H1 (cell line): ENCODE measurements at places on chromosomes 7 and 10. TPM values are rescaled to one million over a fixed set of nuclear protein-coding genes. Genes with fewer than 3 reads are reported as not detected.

GRCh38 chr10:85648279-85648754 is 718.3 kb downstream of the GRID1 start:
- no peak for DNase-seq

GRCh38 chr10:17263580-17263979 is 35.5 kb downstream of the VIM start:
- no peak for DNase-seq

DNA sequence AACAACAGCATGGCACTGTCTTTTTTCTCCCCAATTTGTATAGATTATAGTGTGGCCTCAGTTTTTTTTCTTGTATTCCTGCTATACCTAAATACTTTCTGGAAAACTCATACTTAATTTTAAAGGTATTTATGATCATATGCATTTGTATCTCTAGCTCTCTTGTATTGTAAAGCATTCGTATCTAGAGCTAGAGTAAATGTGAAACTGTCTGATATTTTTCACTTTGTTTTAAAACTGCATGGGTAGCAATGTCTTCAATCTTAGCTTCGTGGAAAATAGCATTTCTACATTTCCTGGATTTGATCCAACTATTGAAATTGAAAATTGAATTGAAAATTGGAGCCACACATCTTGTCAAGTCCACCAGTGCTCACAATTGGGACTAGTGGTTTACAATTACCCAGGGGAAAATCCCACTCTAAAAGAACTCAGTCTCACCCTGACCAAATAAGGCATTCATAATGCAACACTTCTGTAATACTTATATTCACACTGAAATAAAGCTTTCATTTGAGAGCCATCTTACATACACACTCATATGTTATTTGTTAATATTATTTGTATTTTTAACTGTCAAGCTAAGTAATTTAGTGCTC is 51.3 kb upstream of the KLF6 start:
- no peak for DNase-seq

DNA sequence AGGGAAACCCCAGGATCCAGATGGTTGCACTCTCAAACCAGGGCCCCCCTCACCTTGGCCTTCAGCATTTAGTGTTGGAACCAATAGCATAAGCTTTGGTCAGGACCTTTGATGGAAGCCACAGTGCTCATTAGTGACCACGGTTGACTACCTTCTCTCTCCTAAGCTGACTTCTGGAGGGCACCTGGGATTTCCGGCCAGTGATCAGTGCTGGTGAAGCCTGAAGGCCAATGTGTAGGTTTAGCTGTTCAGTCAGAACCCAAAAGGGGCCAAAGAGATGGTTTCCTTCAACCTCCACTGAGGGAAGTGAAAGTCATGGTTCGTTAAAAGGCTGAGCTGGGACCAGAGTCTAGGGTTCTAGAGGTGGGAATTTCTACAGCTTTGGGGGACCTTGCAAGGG is 46.4 kb downstream of the TCF7L2 start:
- DNase-seq: no peak

DNA sequence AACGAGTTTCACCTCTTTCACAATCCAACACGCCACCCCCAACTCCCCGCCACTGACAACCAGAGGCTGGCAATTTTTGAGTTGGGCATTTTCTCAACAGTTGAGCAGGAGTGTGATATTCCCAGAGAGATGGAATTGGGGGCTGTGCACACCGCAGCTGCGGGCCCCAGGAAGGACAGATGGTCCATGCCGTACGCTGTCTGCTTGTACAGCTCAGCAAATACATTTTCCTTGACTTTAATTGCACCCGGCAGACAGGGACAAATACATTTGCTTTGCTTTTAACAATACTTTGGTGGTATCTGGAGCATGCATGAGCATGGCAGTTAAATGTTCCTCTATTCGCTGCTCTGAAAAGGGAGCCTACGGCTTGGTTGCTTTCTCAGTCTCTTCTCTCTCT is 354.2 kb upstream of the DPP6 start:
- no peak for DNase-seq

DNA sequence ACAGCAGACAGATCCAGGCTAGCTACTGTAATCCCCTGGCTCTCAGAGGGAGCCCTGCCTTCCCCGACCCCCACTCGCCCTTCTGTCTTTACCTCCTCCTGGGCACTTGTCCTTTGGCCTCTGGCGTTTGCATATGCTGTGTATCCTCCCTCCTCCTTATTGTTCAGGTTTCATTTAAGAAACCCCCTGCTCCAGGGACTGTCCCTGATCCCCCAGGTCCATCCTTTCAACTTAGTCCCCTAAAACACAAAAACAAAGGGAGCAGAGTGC is 25.7 kb downstream of the GRID1 start:
- no peak for DNase-seq

DNA sequence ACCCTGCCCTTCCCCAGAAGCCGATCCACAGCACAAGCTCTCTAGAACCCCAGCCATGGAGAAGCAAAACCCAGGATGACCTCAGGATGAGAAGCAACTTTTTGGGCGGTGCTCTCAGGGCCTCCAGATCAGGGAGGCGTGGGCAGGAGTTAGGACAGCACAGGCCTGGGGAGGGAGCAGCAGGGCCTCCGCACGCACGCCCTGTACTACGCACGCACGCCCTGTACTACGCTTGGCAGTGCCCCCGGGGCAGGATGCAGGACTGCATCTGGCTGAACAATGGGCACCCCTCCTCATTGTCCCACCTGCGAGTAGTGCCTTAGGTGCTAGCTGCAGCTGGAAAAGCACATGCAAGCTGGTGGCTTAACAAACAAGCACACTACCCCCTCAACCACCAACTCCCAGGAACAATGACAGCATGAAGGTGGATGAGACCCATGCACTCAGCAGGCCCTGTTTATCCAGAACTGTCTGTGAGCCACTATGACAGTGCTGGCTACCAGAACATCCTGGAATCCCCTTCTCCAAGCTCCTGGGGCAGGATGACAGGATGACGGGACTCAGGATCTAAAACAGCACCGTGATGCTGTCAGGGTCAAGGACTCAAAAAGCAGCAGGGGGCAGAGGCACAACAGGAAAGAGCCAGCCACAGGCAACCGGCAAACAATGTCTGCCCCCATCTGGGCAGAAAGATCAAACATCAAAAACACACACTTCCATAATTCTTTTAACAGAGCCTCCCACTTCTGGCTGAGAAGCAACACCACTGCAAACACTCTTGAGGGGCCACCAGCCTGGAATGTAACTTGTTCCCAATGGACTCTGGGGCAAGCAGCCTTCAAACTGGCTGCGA is 11.8 kb downstream of the PODXL start:
- DNase-seq: no peak

- DNase-seq: no peak
Observed at GRCh38 chr7:127437837-127438236, 45.3 kb upstream of the ZNF800 start.

GRCh38 chr10:110501142-110501937 is 3.6 kb downstream of the DUSP5 start:
- peak; percentile 54 for DNase-seq

DNA sequence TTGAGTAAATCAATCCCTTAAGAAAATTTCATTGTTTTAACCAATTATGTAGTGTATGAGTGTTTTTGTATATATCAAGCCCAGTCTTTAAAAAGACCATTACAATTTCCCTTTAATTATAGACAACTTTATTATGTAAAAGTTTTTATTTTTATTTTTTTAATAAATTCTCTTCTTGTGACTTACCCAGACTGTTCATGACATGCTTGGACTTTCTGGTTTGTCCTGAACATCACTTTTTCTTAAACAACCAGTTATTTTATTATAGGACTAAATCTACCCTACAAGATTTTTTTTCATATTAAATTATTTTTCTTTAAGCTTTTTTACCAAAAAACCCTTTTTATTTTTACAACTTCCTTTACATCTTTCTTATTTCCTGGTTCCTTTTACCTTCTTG is 410.4 kb downstream of the ATRNL1 start:
- no peak for DNase-seq

DNA sequence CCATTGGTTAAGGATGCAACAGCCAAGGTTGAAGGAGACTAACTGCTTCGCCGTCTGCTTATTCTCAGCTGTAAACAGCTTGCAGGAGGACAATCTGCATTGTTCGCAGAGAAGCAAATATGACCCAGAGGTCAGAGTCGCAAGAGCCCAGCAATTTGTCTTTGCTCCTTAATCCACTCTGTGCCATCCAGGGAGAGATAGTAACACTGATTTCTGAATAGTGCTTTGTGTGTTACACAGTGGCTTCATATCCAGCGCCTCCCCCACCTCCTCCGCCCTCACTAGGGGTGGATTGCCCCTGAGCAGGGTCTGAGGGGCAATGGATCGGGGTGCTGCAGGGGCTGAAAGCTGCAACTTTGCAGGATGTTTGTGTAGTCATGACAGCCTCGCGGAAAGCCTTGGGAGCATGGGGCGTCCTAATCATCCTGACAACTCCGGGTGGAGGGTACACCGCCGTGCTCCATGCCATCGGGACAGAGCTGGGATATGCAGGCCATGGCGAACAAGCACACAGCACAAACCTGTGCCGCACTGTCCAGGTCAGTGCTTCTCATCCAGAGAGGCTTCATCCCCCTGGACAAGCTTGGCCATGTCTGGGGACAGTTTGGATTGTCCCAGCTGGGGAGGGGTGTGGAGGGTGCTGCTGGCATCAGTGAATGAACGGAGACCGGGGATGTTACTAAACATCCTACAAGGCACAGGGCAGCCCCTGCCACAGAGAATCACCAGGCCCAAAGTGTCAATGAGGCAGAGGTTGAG is 103.1 kb upstream of the INSIG1 start:
- no peak for DNase-seq

DNA sequence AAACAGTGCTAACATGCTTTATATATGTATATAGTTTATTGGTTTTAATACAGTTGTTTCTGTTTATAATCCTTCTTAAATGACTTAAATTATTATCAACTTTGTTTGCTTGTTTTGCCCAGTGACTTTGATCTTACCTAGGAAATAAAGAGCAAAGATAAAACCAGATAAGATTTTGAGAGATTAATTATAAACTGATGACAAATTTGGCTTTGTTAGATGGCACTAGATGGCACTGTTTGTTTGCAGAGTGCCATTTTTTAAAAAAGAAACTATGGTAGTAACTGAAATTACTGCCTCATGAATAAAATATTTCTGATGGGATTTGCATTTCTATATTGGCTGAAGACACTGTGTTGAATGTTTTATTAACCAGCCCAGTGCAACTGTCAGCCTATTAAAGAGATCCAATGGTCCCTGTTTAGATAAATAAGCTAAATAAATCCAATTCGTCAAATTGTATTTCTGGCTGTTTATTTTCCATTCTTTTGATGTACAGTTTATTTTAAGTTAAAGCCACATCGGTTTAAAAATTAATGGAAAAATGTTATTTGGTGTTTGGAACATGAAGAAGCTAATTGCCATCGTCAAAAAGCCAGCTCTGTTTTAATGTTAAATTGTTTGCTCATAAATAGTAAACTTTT is 28.7 kb downstream of the VTI1A start:
- no peak for DNase-seq

GRCh38 chr10:47364911-47365310 is 16.7 kb downstream of the RBP3 start:
- DNase-seq: no peak

GRCh38 chr7:41886262-41886900 is 183.5 kb upstream of the INHBA start:
- no peak for DNase-seq

GRCh38 chr7:89495704-89496103 is 658.6 kb upstream of the STEAP1 start:
- no peak for DNase-seq

GRCh38 chr7:34025600-34025999 is 120.3 kb downstream of the BMPER start:
- no peak for DNase-seq

DNA sequence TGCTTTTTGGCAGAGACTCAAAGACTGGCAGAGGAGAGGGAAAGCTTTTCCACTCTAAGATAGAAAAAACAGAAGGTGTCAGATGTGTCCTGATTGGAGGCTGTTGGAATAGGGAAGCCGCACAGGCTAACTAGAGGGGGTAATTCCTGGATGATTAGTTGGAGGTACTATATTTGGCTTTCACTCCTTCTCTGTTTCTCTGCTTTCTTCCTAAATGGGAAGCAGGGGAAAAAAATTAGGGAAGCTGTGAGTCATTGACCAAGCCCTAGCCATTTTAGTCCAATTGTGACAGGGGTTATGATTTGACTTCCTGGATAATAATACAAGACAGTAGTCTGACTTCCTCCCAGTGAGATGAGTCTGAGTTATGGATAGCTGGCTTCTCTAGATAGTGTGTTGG is 475.2 kb upstream of the CELF2 start:
- no peak for DNase-seq

- no peak for DNase-seq
Observed at GRCh38 chr7:101255796-101256195, 10.9 kb upstream of the FIS1 start.

GRCh38 chr7:127189074-127189473 is 63.7 kb downstream of the GRM8 start:
- DNase-seq: no peak

GRCh38 chr7:138295049-138295637 is 164.9 kb upstream of the TRIM24 start:
- no peak for DNase-seq

DNA sequence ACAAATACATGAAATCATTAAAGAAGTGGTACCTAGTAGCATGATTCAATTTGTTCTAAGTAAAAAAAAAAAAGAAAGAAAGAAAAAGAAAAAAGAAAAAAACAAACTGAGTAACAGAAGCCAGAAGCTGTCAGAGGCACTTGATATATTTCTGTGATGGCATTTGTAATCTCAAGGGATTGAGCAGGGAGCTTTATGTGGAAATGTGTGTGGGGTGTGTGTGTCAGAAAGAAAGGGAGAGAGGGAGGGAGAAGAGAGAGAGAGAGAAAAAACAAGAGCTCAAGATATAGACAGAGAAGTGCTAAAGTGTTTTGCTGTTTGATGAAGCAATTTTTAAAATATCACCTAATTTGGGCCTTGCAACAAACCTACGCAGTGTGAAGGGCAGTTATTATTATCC is 357.6 kb upstream of the PCDH15 start:
- no peak for DNase-seq

- DNase-seq: no peak
Observed at GRCh38 chr7:118492466-118492865, 268.0 kb downstream of the ANKRD7 start.

- peak; percentile 85 for DNase-seq
Observed at GRCh38 chr7:130242198-130243014, 24.3 kb upstream of the CPA2 start.

- DNase-seq: no peak
Observed at GRCh38 chr7:832968-833424, 720 bp downstream of the SUN1 start.

The HBP1 gene
- 29.2 and 37.3 TPM in 2 replicates for total RNA-seq

The LMOD2 gene
- 0.22 TPM in 1 of 2 replicates, not detected in the other for total RNA-seq

The SEPTIN14 gene
- not detected in 2 replicates for total RNA-seq

The UBE2D1 gene
- 30.4 and 33.5 TPM in 2 replicates for total RNA-seq

The TES gene
- total RNA-seq: 32.2 and 36.3 TPM in 2 replicates

The NPY gene
- 1.0 and 1.7 TPM in 2 replicates for total RNA-seq

The SFRP5 gene
- 3.3 and 3.9 TPM in 2 replicates for total RNA-seq

The PDE1C gene
- 0.67 and 1.1 TPM in 2 replicates for total RNA-seq

The GLUD1 gene
- 93.6 and 96.2 TPM in 2 replicates for total RNA-seq

The ASL gene
- 23.3 and 23.4 TPM in 2 replicates for total RNA-seq
